Stimulated activated CD4-positive, alpha-beta T cell treated with anti-CD3 and anti-CD28 coated beads, Interleukin-1b, Interleukin-23, amount 100 ng/mL, for 1 hour (primary cell): ENCODE measurements at places on chromosomes 5 and 9.

- no peak for DNase-seq
Measured at GRCh38 chr5:158530115-158530514, 569.6 kb downstream of the EBF1 start.

GRCh38 chr9:135736272-135736978 lies 34.4 kb downstream of the KCNT1 start:
- no peak for DNase-seq

DNA sequence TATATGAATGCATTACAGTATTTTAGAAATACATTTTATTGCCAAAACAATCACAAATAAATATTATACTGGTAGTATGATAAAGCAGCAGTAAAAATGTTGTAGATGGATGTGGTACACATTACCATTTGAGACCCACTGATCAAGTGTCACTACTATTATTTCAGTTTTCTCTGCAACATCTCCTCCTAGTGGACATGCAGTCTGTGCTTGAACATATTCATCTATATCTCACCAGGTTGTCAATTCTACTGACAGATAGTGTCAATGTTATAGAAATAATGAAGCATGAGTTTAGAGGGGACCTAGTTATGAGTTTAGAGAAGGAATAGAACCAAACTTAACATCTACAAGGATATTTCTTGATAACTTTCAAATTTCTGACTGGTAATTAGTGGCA lies 39.2 kb upstream of the ELOVL7 start:
- DNase-seq, result no peak

DNA sequence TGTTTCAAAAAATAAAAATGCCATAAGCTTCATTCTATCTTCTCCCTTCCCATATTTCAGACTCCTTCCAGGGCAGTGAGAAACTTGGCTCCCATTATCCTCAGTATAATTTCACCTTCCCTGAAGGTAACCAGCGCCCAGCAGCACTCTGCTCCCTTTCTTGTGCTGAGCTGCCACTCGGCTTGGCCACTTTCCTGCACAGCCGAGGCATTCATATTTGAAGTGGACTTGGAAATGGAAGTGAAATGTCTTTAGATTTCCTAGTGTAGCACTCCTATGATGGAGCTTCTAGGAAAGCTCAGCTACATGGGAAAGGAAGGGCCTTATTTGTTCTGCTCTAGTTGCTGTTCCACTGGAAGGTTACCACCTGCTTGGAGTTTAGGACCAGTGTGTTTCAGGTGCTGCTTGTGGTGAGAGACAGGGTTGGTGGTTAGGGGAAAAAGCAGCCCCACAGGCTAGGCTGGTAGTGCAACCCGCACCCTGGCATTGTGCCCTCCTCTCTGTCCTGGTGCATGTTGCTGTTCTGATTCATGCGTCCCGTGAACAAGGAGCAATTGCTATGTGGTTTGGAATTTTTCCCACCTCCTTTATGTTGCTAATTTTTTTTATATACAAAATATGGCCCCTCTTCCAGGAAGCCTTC lies 53.8 kb downstream of the RAD23B start:
- DNase-seq, result no peak

- no peak for DNase-seq
Measured at GRCh38 chr9:126248680-126249079, 77.9 kb upstream of the MVB12B start.

DNA sequence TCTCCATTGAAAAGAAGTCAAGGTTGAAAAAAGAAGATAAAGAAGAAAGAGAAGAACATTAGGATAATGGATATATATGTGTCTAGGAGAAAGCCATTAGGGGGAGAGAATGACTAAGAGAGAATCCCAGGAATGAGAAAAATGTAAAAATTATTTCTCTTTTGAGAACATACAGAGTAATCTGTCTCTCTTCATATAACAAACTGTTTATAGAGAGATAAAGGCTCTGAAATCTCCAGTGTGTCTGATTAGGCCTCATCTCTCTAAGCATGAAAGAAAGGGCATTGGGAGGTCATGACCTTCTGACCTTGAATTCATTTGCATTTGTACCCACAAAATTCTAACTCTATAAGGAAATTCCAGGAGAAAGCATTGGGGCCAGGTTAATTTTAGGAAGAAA lies 3.5 kb upstream of the MPDZ start:
- DNase-seq, result no peak

DNA sequence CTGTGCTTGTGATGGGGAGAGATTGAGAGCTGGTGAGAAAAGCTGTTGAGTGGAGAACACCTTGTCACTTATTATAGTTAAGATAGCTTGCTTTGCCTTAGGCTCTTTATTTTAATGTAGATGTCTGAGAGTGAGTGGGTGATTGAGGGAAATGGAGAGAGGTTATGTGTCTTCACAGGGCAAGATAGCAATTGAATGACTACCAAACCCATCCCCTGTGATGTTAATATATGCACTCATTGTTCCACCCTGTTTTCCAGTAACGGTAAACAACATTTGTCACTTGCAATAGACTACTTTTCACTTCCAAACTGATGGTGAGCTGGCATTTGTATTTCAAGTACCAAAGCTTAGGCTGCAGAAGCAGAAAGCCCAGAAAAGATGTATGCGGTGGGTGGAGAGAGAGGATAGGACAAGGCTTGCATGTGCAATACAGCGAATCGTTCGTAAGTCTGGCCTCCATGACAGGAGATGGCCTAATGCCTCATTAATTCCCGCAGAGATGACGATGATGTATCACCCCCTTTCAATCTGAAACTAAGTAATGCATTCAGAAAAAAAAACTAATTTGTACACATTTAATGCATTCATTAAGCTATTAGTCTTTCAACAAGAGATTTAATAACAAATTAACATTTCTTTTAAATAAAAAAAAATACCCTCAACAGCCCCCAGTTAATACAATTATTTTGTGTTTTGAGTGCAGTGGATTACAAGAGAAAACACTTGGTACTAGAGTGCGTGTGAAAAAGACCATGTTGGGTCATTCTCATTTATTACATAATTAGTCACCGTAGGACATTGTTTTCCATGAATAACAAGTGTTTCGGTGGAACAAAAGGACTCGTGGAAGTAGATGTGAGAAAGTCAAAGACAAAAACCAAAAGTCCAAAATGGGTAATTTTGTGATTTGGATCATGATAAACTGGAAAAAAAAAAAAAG lies 699.0 kb downstream of the BRINP1 start:
- no peak for DNase-seq

DNA sequence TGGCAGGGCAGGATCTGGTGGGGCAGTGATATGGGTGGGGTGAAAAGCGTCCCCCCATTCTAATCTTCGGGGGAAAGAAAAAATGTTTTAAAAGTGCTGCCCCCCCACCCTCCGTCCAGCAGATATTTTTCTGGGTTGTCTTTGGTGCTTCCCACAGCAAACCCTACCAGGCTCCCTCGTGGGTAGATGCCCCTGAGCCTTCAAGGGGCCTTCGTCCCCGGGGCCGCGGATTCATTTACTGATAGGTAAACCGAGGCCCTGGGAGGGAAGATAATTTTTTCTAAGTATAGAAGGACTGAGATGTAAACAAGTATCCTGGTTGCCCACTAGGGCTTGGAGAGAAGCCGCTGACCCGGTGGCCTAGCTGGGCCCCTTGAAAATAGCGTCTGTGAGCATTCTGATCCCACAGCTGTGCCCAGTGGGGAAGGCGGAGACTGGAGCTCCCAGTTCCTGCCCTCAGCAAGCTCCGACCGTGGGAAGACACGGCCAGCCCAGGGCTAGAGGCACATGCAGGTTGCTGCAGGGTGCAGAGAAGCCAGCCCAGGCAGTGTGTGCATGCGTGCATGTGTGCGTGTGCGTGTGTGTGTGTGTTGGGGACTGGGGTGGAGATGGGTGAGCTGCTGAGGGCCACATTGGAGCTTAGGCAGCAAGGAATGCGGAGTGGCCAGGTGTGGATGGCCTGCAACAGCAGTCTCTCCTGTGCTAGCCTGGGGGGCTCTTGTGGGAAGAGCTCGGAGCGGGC lies 6.0 kb upstream of the RXRA start:
- DNase-seq, result no peak

DNA sequence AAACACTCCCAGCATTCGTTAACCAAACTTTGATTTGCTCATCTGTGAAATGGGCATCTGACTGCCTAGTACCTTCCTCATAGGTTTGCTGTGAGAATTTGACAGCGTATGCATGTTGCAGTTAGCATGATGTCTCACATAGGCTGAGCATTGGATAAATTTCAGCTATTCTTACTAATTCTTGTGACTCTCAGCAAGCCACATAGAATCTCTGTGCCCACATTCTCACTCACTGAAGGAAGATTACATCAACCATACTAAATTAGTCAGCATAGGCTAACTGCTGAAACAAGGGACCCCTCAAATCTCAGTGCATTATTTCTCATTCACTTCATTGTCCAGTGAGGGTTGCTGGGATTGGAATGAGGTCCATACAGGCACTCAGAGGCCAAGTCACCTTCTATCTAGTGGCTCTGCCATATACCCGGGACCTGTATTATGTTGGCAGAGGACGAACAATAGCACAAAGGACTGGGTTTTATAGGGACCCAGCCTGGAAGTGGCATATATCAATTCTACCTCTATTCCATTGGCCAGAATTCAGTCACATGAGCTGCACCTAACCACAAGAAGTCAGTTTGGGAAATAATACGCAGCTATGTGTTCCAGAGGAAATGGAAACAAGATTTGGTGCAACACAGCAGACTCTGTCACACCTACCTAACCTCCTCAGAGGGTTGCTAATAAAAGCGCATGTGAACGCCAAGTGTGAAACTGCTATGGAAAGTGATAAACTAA lies 4.2 kb upstream of the PTGER4 start:
- no peak for DNase-seq

- no peak for DNase-seq
Measured at GRCh38 chr5:78895616-78896015, 89.5 kb downstream of the ARSB start.

- DNase-seq, result no peak
Measured at GRCh38 chr5:96297290-96297689, 135.8 kb downstream of the PCSK1 start.

DNA sequence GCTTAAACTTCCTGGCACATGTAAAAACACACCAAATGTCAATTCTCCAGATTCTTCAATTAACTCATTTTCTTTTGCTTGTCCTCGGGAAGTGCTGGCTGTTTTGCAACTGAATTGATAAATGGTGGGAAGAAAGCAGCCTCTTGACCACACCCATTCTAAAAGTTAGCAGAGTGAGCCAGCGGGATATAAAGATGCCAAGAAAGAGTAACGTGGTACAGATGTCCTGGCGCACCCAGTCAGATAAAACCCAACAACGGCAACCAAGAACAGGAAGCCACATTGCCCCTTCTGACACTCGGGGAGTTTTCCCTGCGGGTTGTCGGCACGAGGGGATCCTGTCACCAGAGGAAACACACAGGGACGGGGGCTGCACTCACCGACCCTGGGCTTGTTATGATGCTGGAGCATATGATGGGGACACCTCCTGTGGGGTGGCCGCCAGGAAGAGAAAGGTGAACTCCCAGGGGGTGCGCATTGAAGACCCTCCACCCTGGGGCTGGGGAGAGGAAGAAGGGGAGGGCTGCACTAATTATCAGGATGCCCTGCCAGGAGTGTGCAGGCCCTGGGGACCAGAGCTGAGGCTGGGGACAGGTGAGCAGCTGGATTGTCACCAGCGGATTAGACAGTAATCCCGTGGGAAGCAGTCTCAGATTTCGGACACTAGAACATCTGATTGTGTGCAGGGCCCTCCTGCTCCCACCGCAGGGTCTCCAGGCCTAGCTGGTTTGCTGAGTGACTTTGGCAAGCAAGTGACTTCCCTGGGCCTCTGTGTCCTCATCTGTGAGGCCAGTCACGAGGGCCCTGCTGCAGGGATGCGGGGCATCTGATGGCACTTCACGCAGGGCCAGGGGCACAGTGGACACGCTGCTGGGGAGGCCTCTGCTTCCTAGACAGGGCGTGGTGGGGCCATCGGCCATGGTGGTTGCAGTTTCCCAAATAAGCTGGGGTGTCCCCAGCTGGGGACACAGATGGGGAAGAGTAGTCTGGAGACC lies 59.2 kb downstream of the CRB2 start:
- no peak for DNase-seq

DNA sequence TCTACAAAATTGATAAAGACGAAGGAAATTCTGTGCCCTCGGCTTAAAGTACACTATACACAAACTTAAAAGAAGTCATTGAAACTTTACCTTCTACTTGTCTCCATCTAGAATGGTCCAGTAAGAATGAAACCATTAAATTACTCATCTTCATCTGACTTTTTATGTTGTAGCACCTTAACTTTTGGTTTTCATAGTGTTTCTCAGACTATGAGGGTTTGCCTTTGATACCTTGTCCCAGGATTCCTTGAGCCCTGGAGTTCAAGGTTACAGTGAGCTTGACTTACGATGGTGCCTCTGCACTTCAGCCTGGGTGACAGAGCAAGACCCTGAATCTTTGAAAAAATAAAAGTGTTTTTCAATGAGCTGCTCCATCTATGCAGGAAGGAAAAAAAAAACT lies 132.2 kb downstream of the CDC42SE2 start:
- DNase-seq, result no peak

- DNase-seq, result no peak
Measured at GRCh38 chr5:169301386-169301934, 521 bp upstream of the SLIT3 start.

DNA sequence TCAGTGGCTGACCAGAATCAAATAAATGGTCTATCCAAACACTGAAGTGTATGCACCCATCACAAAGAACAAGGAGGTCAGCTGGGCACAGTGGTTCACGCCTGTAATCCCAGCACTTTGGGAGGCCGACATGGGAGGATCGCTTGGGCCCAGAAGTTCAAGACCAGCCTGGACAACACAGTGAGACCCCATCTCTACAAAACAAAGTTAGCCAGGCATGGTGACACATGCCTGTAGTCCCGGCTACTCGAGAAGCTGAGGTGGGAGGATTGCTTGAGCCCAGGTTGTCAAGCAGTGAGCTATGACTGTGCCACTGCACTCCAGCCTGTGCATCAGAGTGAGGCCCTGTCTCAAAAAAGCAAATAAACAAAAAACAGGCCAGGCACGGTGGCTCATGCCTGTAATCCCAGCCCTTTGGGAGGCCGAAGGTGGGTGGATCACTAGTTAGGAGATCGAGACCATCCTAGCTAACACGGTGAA lies 40.5 kb downstream of the SEMA4D start:
- no peak for DNase-seq

DNA sequence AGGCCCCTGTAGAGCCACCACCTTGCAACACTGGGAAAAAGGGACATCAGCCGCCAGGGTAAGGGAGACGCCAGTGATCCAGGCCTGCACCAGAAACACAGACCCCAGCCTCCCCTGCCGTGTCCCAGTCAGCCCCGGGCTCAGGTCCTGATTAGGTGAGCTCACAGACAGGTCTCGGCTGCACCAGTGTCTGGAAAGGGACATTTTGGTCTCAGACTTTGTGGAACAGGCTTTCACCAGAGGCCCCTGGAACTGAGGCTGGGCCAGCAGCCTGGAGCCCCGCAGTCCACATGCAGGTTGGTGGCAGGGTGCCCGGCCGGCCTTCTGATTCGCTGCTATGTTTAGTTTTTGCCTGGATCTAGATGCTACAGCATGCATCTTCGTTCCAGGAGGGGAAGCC lies 369.0 kb upstream of the IRX4 start:
- no peak for DNase-seq

GRCh38 chr5:172380301-172380986 lies 73.9 kb downstream of the SH3PXD2B start:
- no peak for DNase-seq
